ENCODE measurements at places on chromosomes 13 and 19. TPM values are rescaled to one million over a fixed set of nuclear protein-coding genes. Genes with fewer than 3 reads are reported as not detected.

Gene NLRP11
- 0.28 TPM for total RNA-seq

DNA sequence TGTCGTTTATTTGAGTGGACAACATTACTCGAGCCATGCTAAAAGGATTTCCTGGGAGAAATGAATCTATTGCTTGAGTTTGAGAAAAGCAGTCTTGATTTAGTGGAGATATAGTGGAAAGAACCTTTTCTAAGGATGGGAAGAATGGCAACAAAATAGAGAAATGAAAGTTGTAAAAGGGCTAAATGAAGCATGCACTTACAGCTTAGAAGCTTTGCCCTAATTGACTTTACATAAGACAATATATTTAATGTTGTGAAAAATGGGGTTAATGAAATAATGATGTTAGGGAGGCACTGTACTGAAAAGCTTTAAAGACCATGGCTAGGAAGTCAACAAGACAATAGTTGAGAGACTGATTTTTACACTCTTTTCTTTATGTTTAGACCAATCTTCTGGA, 35.4 kb downstream of the SLC10A2 start:
- no peaks in the 10 kb centered on the region for H3K27me3 ChIP-seq
- H3K4me3 ChIP-seq: no peak overlapping the region
- no peaks in the 10 kb centered on the region for H3K4me1 ChIP-seq
- no peak overlapping the region for H3K27ac ChIP-seq
- H3K36me3 ChIP-seq: no peaks in the 10 kb centered on the region

Gene SARS2
- 14.8 TPM for total RNA-seq

DNA sequence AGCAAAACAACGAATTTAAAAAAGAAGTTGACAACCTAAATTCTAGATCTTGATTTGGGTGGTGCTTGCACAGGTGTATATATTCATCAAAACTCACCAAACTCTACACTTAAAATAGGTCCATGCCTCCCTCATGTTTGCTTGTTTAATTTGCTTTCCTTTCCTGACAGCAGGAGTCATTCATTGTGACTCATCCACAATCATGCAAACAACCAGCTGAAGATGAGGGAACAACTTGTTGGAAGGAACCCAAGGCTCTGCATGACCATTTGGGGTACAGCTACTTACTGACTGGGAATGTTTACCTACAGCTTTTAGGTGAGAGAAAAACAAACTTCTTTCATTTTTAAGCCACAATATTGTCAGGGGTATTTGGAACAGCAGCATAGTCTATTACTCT, 96.6 kb downstream of the RXFP2 start:
- no peak overlapping the region for H3K4me3 ChIP-seq
- no peaks in the 10 kb centered on the region for H3K36me3 ChIP-seq
- no peaks in the 10 kb centered on the region for H3K27me3 ChIP-seq

Gene SMIM44
- total RNA-seq: not detected

GRCh38 chr13:92805766-92806165, 420.8 kb upstream of the GPC6 start:
- no peaks in the 10 kb centered on the region for H3K4me1 ChIP-seq
- H3K27ac ChIP-seq: peak overlapping the region; percentile 35
- peak overlapping the region; percentile 24 for H3K4me3 ChIP-seq
- no peaks in the 10 kb centered on the region for H3K36me3 ChIP-seq
- DNase-seq: no peak

GRCh38 chr13:112441779-112442310, 65.7 kb downstream of the SPACA7 start:
- H3K4me1 ChIP-seq: no peaks in the 10 kb centered on the region
- DNase-seq: no peak
- no peak overlapping the region for H3K27ac ChIP-seq
- H3K36me3 ChIP-seq: no peaks in the 10 kb centered on the region
- H3K27me3 ChIP-seq: peaks cover 11% of the 10 kb centered on the region

- no peaks in the 10 kb centered on the region for H3K27me3 ChIP-seq
- H3K27ac ChIP-seq: no peak overlapping the region
- H3K4me3 ChIP-seq: no peak overlapping the region
Observed at GRCh38 chr13:77623806-77624205, 73.7 kb upstream of the SLAIN1 start.

GRCh38 chr19:30073152-30074000, 131.3 kb downstream of the URI1 start:
- no peaks in the 10 kb centered on the region for H3K27me3 ChIP-seq
- no peak overlapping the region for H3K27ac ChIP-seq
- no peak overlapping the region for H3K4me3 ChIP-seq
- no peak for DNase-seq
- no peaks in the 10 kb centered on the region for H3K4me1 ChIP-seq

GRCh38 chr13:111632906-111633305, 312.5 kb downstream of the TEX29 start:
- DNase-seq: no peak
- H3K4me3 ChIP-seq: no peak overlapping the region
- H3K27ac ChIP-seq: no peak overlapping the region
- no peaks in the 10 kb centered on the region for H3K36me3 ChIP-seq
- no peaks in the 10 kb centered on the region for H3K4me1 ChIP-seq
- H3K27me3 ChIP-seq: no peaks in the 10 kb centered on the region

DNA sequence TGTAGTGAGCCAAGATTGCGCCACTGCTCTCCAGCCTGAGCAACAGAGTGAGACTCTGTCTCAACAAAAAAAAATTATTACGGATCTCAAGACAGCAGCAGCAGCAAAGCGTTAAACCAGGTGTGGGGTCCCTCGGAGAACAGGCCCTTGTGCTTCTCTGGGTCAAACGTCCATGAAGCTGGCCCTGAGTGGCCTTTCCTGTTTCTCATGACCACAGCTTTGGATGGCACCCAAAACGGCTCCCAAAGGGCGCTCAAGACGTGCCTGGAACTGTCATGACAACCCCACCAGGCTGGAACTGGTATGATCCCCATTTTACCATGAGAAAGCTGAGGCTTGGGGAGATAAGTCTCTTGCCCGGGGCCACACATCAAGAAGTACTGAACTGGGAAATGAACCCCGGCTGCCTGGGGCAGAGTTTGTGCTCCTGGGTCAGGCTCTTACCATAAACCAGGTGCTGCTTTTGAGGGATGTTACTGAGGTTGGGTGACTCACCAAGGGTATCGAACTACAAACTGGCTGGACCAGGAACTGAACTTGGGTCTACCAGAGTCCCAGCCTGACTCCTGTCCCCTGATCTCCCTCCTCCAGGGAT, 11.6 kb upstream of the SAMD1 start:
- no peaks in the 10 kb centered on the region for H3K27me3 ChIP-seq
- H3K36me3 ChIP-seq: no peaks in the 10 kb centered on the region
- H3K4me3 ChIP-seq: no peak overlapping the region
- DNase-seq: no peak
- no peak overlapping the region for H3K27ac ChIP-seq

Gene HOOK2
- total RNA-seq: 37.5 TPM

GRCh38 chr19:30263830-30264381, 108.3 kb upstream of the ZNF536 start:
- no peak for DNase-seq
- H3K4me3 ChIP-seq: no peak overlapping the region

DNA sequence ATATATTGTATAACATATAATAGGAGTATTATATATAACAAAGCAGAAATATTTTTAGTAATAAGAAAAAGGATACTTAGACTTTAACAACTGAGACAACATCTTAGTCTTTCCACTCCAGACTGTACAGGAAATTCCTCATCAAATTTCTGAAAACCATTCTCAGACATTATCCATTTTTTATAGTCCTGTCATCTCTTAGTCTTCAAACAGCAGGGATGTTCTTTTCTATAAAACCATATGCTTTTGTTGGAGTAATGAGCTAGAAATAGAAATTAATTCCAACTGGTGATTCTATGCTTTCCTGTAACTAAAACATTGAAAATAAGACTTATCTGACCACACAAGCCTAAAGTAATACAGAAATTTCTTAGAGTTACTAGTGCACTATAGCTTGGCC, 82.2 kb upstream of the CSNK1A1L start:
- H3K36me3 ChIP-seq: no peaks in the 10 kb centered on the region
- no peaks in the 10 kb centered on the region for H3K27me3 ChIP-seq
- no peak overlapping the region for H3K4me3 ChIP-seq
- H3K4me1 ChIP-seq: no peaks in the 10 kb centered on the region
- no peak overlapping the region for H3K27ac ChIP-seq

DNA sequence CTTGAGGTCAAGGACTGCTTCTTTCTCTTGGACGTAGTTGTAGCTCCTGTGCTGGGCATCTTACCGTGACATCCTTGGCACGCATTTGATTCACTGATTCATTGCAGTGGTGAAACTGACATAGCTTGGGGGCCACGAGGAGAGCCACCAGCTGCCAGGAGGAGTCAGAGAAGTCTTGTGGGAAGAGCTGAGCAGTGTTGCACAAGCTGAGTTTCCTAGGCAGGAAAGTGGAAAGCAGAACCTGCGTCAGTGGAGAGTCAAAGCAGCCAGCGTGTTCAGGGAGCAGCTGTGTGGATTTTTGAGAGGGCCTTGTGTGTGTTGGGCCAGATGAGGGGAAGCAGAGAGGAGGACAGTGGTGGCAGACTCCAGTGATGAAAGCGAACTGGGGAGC, 5.3 kb upstream of the GPR183 start:
- no peak overlapping the region for H3K4me3 ChIP-seq
- peak; percentile 64 for DNase-seq
- no peaks in the 10 kb centered on the region for H3K36me3 ChIP-seq
- H3K27me3 ChIP-seq: no peaks in the 10 kb centered on the region
- H3K27ac ChIP-seq: peak overlapping the region; percentile 55

Gene PSG11
- total RNA-seq: not detected

GRCh38 chr19:35309481-35310279, 17.7 kb downstream of the MAG start:
- peak overlapping the region; percentile 34 for H3K4me3 ChIP-seq
- no peaks in the 10 kb centered on the region for H3K27me3 ChIP-seq
- H3K4me1 ChIP-seq: no peaks in the 10 kb centered on the region
- H3K27ac ChIP-seq: peak overlapping the region; percentile 49
- peak; percentile 29 for DNase-seq
- no peaks in the 10 kb centered on the region for H3K36me3 ChIP-seq

DNA sequence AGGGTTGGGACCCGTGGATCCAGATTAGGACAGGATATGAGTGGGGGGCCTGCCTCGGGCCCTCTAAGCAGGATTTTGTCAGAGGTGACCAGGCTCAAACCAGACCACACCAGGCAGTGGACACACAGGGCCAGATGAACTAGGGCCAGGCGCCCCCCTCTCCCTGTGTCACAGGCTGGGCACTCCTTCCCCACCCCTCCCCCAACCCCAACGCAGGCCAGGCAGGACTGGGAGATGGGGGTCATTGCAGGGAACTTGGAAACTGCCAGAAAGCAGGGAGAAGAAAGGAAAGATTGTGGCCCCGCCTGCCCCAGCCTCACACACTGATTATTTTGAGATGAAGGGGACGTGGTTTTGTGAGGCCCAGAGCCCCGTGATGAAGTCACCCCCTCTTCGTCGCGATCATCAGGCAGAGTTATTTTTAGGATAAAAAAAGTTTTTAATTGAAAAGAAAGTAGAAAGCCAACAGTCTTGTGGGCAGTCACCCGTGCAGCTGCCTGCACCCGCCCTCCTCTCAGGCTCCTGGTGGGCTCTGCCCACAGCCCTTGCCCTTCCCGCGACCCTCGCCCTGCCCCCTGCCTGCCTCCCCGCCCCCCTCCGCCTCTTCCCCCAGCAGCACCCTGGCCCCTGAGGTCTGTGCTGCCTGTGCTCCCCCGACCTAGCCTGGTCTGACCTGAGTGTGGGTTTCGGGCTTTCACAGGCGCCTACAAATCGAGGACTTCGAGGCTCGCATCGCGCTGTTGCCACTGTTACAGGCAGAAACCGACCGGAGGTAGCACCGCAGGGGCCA, 1.9 kb upstream of the YJEFN3 start:
- H3K4me3 ChIP-seq: no peak overlapping the region
- H3K27me3 ChIP-seq: no peaks in the 10 kb centered on the region
- DNase-seq: no peak
- no peaks in the 10 kb centered on the region for H3K4me1 ChIP-seq
- no peaks in the 10 kb centered on the region for H3K36me3 ChIP-seq

- H3K36me3 ChIP-seq: no peaks in the 10 kb centered on the region
- no peak for DNase-seq
- no peak overlapping the region for H3K4me3 ChIP-seq
- H3K27ac ChIP-seq: no peak overlapping the region
- H3K4me1 ChIP-seq: no peaks in the 10 kb centered on the region
- no peaks in the 10 kb centered on the region for H3K27me3 ChIP-seq
Observed at GRCh38 chr19:49188626-49189200, 31.1 kb downstream of the TRPM4 start.

DNA sequence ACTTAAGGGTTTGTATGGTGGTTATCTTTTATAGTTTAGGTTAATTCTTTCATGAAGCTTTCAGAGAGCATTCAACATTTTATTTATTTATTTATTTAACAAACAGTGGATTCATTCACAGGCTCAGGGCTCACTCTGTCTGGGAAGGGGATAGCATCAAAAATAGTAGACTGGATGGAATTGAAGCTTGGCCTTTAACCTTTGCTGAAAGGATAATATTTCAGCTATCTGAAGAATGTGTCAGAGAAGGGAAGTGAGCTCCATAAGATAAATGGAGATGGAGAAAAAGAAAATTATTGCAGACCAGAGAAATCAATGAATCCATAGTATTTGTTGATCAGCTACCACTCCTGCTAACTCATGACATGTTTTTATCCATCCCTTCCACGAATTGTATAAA, 305.6 kb downstream of the COG6 start:
- DNase-seq: no peak
- no peak overlapping the region for H3K27ac ChIP-seq
- no peaks in the 10 kb centered on the region for H3K36me3 ChIP-seq
- no peaks in the 10 kb centered on the region for H3K4me1 ChIP-seq

Gene SHISA7
- total RNA-seq: not detected

DNA sequence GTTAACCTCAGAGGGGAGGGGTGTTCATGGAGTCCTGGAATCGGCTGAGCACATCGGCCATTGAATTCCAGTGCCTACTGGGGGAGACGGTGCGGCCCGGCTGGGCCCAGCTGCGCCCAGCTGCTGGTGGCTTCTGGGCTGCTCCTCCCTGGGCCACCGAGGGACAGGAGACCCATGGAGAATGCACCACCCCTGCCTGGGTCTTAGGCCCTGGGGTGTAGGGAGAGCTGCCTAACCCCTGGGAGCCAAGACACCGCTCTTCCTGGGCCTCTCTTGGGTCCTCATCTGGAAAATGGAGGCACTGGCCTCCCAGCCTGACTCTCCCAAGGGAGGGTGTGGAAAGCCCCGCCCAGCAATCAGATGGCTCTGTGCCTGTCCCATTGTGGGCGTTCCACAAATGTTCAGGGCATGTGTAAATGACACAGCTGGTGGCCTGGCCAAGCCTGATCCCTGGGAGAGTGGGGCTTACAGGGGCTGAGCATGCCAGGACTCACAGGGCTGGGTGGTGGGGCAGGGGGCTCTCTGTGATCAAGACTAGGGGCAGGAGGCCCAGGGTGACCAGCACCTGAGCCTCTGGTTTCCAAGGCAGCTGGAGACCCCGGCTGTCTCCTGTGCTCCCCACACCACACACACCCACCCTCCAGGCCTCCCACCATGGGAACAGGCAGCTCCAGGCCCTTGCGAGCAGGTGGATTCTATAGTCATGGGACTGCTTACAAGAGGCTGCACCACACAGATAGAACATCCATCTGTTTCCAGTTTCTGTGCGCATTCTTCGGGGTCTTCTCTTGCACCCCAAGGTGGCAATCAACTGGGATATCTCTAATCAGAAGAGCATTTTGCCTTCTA, 150.9 kb downstream of the URI1 start:
- no peak overlapping the region for H3K4me3 ChIP-seq
- H3K27ac ChIP-seq: no peak overlapping the region
- no peaks in the 10 kb centered on the region for H3K36me3 ChIP-seq
- DNase-seq: no peak
- no peaks in the 10 kb centered on the region for H3K4me1 ChIP-seq
- no peaks in the 10 kb centered on the region for H3K27me3 ChIP-seq

GRCh38 chr13:59094181-59094580, 1069.5 kb downstream of the DIAPH3 start:
- H3K4me1 ChIP-seq: no peaks in the 10 kb centered on the region
- no peak overlapping the region for H3K4me3 ChIP-seq
- no peaks in the 10 kb centered on the region for H3K36me3 ChIP-seq
- no peak overlapping the region for H3K27ac ChIP-seq
